ENCODE measurements at places on chromosomes 12 and 14. TPM values are rescaled to one million over a fixed set of nuclear protein-coding genes. Genes with fewer than 3 reads are reported as not detected.

Gene DIO3
- not detected for total RNA-seq

DNA sequence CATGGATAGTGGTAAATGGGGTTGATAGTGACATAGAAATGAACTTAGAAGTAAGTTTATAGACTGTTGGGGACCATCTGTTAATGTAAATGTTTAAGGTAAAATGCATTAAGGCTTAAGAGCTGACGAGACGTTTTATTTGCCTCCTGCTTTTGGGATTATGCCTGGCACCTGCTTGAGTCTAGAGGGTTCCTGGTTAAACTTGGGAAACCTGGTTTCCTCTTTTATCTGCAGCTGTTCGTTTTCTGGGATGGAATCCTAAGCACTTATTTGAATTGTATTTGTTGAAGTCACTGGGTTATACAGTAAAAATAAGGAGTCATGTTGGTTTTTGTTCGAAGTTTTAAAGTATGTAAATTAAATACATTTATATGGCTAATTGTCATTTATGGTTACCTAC lies 914.7 kb downstream of the NRXN3 start:
- DNase-seq = peak; percentile 56

DNA sequence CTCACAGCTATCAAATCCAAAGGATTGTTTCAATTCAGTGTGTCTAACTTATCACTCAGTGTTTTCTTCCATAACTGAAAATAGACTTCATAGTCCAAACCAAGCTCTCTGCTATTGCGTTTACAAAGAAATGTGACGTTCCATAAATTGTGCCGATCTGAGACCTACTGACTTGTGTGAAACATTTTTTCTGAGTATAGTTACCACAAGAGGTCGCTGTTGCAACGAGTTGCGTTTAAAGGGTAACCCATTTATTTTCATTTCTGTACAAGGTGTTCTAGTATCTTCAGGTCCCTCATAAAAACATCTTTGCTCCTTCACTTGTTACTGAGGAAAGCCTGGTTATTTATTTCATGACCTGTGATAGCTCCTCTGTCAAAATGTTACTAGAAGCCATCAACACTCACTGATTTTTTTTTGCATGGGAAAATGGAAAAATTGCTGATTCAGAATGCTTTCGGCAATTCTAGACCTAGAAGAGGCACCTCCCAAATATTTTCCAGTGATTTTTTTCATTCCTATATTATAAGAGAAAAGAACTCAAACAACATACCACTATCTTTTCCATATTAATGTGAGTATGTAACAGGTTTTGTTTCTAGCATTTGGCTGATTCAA lies 60.9 kb upstream of the OR4E1 start:
- peak; percentile 51 for DNase-seq

DNA sequence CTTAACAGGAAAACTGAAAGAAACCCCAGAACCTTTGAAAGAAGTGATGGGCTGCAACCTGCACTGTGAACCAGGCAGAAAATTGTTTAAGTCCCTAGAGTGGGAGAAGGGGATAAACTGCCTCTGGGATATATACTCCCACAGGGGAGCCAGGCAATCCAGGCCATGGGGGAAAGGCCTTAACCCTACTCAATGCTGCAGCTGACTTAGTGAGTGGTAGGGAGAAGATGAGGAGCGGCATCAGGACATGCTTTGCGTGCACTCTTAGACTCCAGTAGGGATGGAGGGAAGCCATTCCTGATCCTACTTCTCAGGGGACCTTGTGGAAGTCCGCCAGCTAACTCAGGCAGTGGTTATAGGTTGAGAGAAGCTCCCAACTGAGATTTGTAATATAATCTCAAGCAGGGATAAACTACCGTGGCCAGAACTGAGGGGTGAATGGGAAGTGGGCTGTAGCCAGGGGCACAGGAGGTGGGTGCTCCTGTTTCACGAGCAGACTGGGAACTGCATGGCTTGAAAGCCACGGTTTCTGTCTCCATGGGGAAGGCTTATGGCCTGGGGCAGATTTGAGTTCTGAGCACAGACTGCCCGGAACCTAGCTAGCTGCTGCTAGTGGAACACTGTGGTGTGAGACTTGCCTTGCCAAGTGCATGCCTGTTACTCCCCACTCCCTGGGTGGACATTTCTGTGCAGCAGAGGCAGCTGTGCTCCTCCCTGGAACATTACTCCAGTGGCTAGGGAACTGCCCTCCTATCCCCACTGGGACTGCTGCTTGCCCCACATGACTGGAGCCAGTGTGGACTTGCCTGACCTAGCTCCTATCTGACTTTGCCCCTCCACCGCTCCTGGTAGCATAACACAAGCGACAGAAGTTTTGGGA lies 119.2 kb upstream of the SCAF11 start:
- DNase-seq = peak; percentile 23

Gene PTPN6
- total RNA-seq = not detected

GRCh38 chr14:49303946-49304516 lies 282.1 kb downstream of the RPS29 start:
- DNase-seq = peak; percentile 40

GRCh38 chr14:31556191-31556590 lies 5.0 kb upstream of the NUBPL start:
- DNase-seq = no peak

Gene TRHDE
- not detected for total RNA-seq

DNA sequence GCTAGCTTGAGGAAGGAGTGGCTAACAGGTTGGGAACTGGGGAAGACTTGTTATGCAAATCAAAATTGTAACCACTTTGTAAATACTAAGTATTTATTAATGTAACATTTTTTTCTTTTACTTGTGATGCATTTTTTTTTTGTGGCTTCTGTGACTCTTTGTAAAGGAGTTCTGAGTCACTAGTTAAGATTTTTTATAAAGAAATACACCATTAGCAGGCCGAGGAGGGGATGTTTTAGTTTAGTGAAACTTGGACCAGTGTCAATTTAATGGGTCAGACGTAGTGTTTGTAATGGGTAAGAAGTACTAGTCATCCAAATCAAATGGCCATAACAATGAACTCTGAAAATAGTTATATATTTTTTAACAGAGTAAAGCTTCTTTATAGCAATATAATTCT lies 43.1 kb downstream of the AKAP6 start:
- DNase-seq = peak; percentile 60

Gene CIROP
- not detected for total RNA-seq

DNA sequence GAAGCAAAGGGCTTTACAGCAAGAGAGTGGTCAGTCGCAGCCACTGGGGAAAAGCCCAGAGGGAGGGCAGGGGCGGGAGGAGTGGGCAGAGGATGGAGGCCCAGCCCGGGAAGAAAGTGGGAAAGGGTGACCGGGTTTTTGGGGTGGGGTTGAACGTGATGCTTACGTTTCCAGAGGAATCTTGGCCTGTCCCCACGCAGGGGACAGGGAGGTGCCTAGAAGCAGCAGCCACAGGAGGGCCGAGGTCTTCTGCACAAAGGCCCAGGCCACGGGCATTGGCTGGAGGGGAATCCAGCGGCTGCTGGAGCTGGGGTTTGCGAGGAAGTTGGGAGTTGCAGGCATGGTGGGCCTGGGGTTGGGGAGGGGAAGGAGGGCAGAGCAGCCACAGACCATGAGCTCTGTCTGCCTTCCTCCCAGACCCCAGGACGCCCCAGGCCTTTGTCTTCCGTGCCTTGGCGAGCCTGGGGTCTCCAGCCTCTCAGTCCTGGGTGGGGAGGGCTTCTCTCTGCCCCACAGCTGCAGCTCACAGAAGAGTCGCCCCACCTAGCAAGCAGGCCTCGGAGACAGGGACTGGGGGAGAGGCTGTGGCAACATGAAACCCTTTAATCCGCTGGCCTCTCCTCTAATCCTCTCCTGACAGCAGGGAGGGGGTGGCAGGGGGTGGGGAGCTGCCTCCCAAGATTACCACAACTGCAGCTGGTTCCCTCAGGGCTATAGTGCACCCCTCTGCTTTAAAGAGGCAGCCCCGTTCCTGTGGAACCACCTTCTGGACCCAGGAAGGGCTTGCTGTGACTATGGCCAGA lies at the start of gene CACNA2D4:
CACNA2D4 (minus strand) TSS at position 572 of the 803 bp plus-strand sequence; CDS start at position 393, 179 bp downstream.
- peak; percentile 57 for DNase-seq

Gene AMDHD1
- 0.16 TPM for total RNA-seq

DNA sequence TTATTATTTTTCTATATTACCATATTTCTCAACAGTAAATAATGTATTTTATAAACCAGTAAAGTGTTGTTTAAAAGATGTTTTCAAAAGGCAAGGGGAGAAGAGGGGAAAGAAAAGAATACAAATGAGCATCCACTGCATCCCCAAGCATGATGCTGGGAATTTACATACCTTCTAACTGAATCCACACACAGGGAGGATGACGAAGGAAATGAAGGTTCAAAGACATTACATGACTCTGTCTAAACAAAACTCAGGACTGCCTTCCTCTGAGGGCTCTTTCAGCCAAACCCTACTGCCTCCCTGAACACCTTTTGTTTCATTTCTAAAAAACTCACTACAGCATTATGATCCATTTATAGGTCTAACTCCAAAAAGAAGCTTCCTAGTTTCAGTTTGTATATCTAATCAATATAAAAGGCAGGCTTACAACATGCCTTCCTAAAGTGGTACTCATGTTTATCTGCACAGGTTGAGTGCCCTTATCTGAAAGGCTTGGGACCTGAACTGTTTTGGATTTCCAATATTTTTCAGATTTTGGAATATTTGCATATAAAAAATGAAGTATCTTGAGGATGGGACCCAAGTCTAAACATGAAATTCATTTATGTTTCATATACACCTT lies 30.3 kb downstream of the DICER1 start:
- no peak for DNase-seq

Gene SIX1
- 96.6 TPM for total RNA-seq

DNA sequence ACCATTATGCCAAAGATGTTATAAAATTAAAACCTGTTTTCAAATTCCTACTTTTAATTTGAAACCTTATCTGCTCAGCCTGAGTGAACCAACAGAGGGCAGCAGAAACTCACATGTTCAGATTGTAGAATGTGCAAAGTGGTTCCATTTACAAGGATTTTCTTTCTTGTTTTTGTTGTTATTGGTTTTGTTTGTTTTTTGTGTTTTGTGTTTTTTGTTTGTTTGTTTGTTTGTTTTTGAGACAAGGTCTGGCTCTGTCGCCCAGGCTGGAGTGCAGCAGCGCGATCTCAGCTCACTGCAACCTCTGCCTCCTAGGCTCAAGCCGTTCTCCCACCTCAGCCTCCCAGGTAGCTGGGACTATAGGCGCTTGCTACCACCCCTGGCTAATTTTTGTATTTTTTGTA lies 22.8 kb upstream of the GARIN2 start:
- DNase-seq = peak; percentile 56

DNA sequence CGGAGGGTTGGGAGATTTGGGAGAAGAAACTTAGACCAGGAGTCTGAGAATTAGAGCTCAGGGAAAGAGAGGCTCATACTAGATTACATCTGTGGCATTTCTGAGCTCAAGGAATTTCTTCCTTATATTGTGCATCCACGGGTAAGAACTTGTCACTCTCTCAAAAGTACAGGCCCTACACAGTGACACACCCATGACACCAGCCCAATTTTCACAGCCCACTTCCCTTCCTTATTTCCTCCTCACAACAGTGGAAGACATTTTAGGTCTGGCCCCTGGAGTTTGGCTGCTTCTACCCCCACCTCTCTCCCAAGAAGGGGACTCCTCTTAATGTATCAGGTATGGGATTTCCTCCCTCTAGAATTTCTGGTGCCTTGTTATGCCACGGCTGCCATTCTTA lies 9.2 kb upstream of the ZNF385A start:
- DNase-seq = no peak

Gene ZNF605
- total RNA-seq = 17.3 TPM

DNA sequence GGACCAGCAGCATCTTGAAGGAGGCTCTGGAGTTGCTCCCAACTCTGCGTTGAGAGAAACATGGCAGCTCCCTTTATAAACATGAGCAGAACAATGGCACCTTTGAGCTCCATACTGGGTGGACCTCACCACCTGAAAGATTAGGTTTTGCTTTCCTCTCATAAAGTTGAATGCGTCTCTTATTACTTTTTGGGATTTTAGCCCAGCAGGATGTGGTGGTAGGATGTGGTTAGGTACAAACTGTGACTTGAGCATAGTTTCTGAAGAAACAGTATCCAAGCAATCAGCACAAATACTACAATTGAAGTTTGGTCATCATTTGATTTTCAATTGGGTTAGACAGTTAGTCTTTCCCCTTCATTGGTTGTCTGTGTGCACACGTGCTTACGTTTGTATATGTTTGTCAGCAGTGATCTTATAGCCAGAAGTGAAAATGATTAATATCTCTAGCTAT lies at the start of gene PRR4:
PRR4 (minus strand) TSS at position 51 of the 454 bp plus-strand sequence; CDS start at position 13, 38 bp downstream.
- peak; percentile 17 for DNase-seq

Gene CLECL1
- not detected for total RNA-seq

Gene HOXC10
- 3.7 TPM for total RNA-seq

DNA sequence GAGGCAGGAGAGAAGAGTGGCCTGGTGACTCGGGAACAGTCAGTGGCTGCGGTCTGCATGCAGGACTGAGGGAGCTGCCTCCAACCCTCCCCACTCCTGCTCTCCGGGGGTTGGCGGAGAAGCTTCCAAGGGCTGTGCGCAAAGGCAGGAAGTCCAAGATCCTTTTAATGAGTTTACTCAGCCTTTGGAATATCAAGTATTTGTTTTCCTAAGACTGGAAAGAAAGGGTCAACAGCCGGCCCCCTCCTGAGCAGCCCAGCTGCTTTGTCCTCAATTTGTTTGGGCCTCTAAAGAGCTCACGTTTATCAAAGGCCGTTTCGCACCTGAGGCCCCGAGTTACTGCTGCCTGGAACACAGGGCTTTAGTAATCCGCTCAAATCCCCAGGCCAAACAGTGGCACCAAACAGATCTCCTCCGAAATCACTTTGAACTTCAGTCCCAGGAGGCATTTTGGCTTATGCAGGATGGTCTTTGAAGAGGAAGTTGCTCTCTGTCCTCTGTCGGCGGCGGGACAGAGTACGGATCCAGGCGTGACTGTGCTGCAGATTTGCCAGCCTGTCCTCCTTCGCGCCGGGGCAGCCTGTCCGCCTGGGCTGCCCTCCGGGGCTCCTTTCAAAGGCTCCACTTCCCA lies 117.2 kb upstream of the FZD10 start:
- DNase-seq = no peak

DNA sequence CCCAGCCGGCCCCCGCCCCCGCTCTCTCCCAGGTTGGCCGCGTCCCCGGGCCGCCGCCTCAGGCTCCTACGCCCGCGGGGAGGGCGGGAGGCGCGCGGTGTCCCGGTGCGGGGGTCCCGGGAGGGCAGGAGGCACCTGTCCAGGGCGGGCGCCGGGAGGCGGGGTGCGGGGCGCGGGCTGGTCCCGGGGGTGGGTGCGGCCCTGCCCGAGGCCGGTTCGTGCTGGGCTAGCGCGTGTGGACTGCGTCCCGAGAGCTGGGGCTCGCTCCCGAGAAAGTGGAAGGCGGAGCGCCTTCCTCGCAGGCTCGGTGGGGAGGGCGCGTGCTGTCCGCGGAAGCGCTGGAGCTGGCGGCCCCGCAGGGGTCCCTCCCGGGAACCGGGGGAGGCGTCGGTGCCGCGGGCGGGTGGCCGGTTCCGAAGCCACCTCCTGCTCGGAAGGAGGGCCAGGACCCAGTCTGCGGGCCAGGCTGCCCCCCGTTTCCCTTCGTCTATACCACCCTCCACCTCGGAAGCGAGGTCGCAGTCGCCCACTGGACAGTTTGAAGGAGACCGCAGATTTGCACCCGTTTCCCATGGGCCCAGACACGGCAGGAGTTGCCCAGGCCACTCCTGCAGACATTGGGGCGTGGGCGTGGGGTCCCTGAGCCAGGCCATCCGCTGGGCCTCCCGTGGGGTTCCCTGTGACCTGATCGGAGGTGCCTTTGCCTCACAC lies 636 bp downstream of the ZFYVE21 start:
- DNase-seq = peak; percentile 24
